Uterus (tissue), 4 donors: ENCODE measurements at places on chromosomes 3 and 15. TPM values are rescaled to one million over a fixed set of nuclear protein-coding genes. Genes with fewer than 3 reads are reported as not detected.

DNA sequence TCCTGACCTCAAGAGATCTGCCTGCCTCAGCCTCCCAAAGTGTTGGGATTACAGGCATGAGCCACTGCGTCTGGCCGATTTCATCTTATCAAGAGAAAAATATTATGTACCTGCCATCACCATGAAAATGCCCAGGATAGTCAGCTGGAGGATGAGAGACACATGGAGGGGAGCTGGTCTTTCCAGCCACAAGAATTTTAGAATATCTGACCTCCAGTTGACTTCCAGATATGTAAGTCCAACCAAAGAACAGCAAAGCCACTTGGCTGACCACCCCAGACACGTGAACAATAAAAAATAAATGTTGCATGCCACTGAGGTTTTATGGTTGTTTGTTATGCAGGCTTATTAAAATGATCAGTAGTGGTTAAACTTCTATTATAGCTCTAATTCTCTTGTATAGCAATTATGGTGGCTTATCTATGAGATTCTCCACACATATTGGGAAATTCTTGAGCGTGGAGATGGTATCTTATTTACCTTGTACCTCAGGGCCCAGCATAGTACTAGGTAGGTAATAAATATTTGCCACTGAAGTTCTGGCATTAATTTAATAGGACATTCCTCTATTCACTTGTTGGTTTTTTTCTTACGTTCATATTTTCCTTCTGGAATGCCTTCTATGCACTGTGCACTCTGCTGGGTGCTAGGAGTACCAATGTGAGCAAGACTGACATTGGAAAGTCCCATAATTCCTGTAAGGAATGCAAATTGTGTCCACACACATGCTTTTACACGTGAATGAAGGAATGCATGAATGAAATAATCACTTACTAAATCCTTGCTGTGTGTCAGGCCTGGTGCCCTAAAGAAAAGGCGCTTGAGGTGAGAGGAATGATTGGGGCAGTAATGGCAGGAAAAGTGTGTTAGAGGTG, 77.6 kb downstream of the EDEM1 start:
- no peaks in the 10 kb centered on the region for H3K36me3 ChIP-seq
- H3K4me1 ChIP-seq = no peaks in the 10 kb centered on the region
- DNase-seq = no peak
- H3K27me3 ChIP-seq = no peaks in the 10 kb centered on the region
- H3K4me3 ChIP-seq = no peak overlapping the region
- H3K27ac ChIP-seq = no peak overlapping the region

DNA sequence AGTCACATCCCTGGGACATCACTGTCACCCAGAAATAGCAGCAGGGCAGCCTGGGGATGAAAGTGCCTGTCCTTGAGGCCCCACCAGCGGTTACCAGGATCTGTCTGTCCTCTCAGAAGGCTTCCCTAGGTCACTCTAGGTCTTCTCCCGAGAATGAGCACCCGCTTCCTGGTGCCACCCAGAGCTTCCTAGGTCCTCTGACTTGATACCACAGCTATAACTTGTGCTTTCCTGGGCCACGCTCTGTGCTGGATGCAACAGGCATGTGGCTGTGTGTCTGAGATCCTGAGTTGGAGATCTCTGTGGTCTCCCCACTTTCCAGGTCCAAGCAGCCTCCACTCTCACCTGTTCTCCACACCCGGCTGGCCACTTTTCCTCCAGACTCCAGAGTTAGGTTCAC, 25.8 kb downstream of the ARNT2 start:
- no peaks in the 10 kb centered on the region for H3K27me3 ChIP-seq
- no peak overlapping the region for H3K4me3 ChIP-seq
- H3K4me1 ChIP-seq = no peaks in the 10 kb centered on the region
- H3K36me3 ChIP-seq = no peaks in the 10 kb centered on the region

DNA sequence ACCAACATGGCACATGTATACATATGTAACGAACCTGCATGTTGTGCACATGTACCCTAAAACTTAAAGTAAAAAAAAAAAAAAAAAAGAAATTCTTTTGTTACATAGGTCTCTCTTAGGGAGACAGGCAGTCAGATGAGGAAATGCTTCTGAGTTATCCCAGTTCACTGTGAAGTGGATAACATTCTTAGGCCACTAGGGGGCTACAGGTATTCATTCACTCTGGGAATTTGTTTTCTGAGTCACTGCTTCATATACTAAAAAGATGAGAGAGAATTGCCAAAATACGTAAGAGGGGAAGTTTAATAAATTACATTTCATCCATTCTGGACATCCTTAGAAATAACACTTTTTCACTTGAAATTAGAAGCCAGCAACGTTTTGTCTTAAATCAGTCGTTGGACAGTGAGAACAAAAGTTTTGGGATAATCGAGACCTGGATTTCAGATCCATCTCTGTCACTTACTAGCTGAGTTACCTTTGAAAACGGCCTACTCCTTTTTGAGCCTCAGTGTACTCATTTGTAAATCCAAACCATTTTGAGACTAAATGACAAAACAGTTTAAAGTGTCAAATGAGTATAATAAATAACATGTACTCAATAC, 738.4 kb upstream of the ALCAM start:
- H3K4me3 ChIP-seq = no peak overlapping the region
- H3K36me3 ChIP-seq = no peaks in the 10 kb centered on the region
- H3K4me1 ChIP-seq = no peaks in the 10 kb centered on the region
- H3K27ac ChIP-seq = no peak overlapping the region
- no peaks in the 10 kb centered on the region for H3K27me3 ChIP-seq

DNA sequence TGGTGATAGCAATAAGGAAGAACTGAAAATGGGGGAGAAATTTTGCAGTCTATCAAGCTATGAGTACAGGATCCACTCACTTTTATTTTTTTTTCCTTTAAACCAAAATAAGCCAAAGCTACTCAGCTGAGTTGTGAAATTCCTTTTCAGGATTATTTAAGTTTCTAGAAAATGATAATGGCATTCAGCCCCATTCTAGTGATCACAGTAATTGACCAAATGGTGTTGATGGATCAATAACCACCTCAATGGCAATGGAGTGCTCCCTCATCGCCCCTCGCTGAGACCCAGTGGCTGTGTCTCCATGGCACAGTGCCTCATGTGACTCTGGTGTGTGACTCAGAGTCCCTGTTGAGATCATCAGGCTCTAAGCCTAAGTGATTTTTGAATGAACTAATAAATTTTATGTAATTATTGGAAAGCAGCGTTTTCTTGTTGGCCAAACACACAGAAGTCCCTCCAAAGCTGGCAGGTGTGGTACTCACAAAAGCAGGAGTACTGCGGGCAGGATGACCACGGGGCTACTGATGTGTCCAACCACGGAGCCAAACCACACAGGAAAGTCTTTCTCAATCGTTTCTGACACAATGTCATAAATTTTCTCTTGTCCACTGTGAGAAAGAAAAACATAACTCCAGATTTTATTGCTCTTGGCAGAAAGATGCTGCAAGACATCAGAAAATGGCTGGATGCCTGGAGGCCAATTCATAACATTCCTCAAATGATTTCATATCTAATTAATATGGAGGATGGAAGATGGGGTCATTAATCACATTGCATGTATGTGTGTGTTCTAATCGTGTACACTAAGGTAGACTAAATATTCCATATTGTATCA, 14.4 kb upstream of the STARD5 start:
- no peaks in the 10 kb centered on the region for H3K27me3 ChIP-seq
- no peak overlapping the region for H3K4me3 ChIP-seq
- peaks cover 6% of the 10 kb centered on the region for H3K4me1 ChIP-seq
- peak; percentile 87 for DNase-seq
- H3K36me3 ChIP-seq = no peaks in the 10 kb centered on the region
- H3K27ac ChIP-seq = peak overlapping the region; percentile 88

EPB42 gene
- not detected for total RNA-seq

GRCh38 chr15:25268166-25268565, 170.7 kb downstream of the UBE3A start:
- no peaks in the 10 kb centered on the region for H3K27me3 ChIP-seq
- H3K36me3 ChIP-seq = no peaks in the 10 kb centered on the region
- H3K4me3 ChIP-seq = no peak overlapping the region
- no peak overlapping the region for H3K27ac ChIP-seq
- H3K4me1 ChIP-seq = no peaks in the 10 kb centered on the region
- DNase-seq = no peak

GRCh38 chr3:162491952-162492351, 995.3 kb downstream of the OTOL1 start:
- no peak overlapping the region for H3K4me3 ChIP-seq
- DNase-seq = no peak
- H3K27ac ChIP-seq = no peak overlapping the region
- no peaks in the 10 kb centered on the region for H3K27me3 ChIP-seq
- H3K36me3 ChIP-seq = no peaks in the 10 kb centered on the region
- no peaks in the 10 kb centered on the region for H3K4me1 ChIP-seq

DNA sequence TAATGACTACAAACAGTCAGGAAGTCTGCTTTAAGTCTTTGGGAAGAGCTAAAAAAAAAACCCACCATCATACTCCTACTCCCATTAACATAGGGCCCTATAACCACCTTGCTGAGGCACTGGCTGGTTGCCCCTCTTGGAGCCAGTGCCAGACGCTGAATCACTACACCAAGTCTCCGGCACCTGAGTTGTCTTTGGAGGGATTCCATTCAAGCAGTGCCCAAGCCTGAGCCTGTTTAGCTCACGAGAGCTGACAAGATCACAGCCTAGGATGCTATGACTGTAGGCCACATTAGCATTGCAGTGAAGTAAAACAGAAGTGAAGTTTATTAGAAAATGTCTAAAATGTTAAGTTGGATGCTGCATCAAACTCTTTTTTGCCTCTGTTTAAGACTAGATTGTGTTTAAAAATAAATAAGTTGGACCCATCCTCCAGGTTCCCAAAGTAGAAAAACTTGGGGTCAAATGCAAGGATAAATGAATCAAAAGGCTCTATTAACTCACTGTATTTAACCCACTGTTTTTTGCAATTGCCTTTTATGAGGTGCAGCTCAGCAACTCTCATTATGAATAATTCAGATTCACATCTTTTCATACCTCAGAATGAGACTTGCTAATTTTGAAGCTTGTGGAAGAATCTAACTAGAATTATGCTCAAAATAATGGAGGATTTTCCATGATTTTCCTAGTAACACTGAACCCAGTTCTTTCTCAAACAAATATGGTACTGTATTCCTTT, 461.9 kb downstream of the FOXP1 start:
- no peaks in the 10 kb centered on the region for H3K36me3 ChIP-seq
- H3K27me3 ChIP-seq = no peaks in the 10 kb centered on the region
- no peak overlapping the region for H3K27ac ChIP-seq
- H3K4me3 ChIP-seq = no peak overlapping the region
- peaks cover 4% of the 10 kb centered on the region for H3K4me1 ChIP-seq

- peak overlapping the region; percentile 68 for H3K4me3 ChIP-seq
- H3K27me3 ChIP-seq = no peaks in the 10 kb centered on the region
- H3K36me3 ChIP-seq = no peaks in the 10 kb centered on the region
- peak overlapping the region; percentile 98 for H3K27ac ChIP-seq
- H3K4me1 ChIP-seq = no peaks in the 10 kb centered on the region
Observed at GRCh38 chr3:157174290-157174648, 14.3 kb upstream of the CCNL1 start.

GPD1L gene
- total RNA-seq = 46.1 TPM

GRCh38 chr3:159532577-159532976, 456.1 kb upstream of the IL12A start:
- H3K27me3 ChIP-seq = no peaks in the 10 kb centered on the region
- no peak overlapping the region for H3K27ac ChIP-seq
- no peaks in the 10 kb centered on the region for H3K36me3 ChIP-seq
- H3K4me1 ChIP-seq = no peaks in the 10 kb centered on the region

- H3K4me1 ChIP-seq = no peaks in the 10 kb centered on the region
- H3K4me3 ChIP-seq = no peak overlapping the region
- H3K27me3 ChIP-seq = no peaks in the 10 kb centered on the region
- H3K27ac ChIP-seq = no peak overlapping the region
Observed at GRCh38 chr3:187925326-187925725, 180.1 kb upstream of the BCL6 start.

GADL1 gene
- not detected for total RNA-seq

DNA sequence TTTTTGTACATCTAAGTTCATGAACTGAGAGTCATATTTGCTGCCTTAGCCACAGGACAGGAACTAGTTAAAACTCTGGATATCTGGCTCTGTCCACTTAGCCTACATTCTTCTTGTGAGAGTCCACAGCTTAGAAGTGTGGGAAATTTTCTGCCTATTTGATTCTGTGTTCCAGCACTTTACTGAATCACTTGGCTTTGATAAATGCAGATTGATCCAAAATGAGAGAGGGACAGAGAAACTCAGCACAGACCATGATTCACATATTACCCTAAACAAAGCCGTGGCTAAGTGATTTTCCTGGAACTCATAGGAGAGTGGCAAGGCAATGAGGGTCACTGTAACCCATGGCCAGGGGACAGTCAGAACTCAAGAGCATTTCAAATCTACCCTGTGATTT, 87.5 kb upstream of the CADPS start:
- H3K4me3 ChIP-seq = no peak overlapping the region
- no peak for DNase-seq
- no peaks in the 10 kb centered on the region for H3K27me3 ChIP-seq

DNA sequence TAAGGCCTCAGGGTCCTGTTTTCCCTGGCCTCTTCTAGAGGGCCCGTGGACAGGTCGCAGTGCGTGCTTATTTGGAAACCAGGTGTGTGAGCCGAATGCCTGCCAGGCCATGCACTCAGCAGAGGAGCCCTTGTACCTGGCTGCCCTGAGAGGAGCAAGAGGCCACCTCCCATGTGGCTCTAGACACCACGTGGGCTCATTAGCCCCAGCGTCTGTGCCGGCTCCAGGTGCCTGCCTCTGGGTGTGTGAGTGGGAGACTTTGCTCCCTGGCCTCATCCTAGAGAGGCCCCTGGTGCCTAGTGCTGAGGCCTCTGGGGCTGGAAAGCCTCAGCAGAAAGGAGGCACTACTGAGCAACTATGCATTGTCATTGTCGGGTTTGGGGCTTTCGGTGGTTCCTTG, 50.4 kb downstream of the KLF13 start:
- H3K4me1 ChIP-seq = no peaks in the 10 kb centered on the region
- H3K27me3 ChIP-seq = no peaks in the 10 kb centered on the region
- no peak overlapping the region for H3K27ac ChIP-seq
- no peak for DNase-seq
- H3K36me3 ChIP-seq = no peaks in the 10 kb centered on the region

- no peaks in the 10 kb centered on the region for H3K4me1 ChIP-seq
- no peak overlapping the region for H3K4me3 ChIP-seq
Observed at GRCh38 chr3:45756055-45756454, 40.3 kb downstream of the SLC6A20 start.

CAV3 gene
- not detected for total RNA-seq

WDR48 gene
- total RNA-seq = 35.2 TPM

GOLGA8N gene
- 21.3 TPM for total RNA-seq

- H3K4me1 ChIP-seq = no peaks in the 10 kb centered on the region
- DNase-seq = no peak
- H3K4me3 ChIP-seq = no peak overlapping the region
- no peak overlapping the region for H3K27ac ChIP-seq
Observed at GRCh38 chr15:80536716-80537115, 132.5 kb downstream of the ARNT2 start.

DNA sequence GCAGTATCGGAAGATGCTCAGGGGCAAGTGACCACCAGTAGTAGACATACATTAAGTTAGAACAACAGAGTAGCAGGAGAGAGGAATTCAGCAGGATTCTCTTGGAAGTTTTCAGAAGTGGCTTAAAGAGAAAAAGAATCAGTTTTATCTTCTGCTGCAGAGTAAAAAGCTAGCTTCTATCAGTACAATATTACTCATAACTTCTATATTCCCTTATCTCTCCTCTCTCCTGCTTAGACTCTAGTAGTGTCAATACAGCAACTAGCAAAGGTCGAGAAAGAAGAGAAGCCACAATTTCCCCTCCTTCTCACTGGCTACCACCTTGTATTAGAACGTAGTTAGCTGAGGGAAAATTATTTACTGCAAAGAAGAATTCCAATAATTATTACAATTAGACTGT, 539.7 kb downstream of the DIPK2A start:
- no peaks in the 10 kb centered on the region for H3K36me3 ChIP-seq
- H3K27ac ChIP-seq = no peak overlapping the region
- no peaks in the 10 kb centered on the region for H3K4me1 ChIP-seq
- H3K27me3 ChIP-seq = no peaks in the 10 kb centered on the region
- no peak for DNase-seq
